COR-L47 (cell line): ENCODE measurements at places on chromosomes 2 and 18.

DNA sequence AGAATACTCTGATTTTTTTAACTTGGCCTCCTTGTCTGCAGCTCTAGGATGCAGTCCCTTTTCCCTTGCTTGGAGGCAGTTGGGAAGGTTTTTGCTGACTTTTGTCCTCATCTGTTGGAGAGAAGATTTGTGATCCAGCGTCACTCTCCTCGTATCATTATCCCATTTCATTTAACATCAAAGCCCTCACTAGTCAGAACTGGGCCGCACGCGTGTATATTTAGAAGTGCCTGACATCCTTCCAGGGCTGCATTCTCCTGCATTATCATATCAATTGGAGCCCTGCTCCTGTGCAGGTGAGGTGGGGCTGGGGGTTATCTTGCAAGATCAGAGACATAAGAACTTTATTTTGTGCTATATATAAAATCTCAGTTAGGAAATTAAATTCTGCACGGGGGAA, 435.1 kb upstream of the HS6ST1 start:
- no peak for DNase-seq

DNA sequence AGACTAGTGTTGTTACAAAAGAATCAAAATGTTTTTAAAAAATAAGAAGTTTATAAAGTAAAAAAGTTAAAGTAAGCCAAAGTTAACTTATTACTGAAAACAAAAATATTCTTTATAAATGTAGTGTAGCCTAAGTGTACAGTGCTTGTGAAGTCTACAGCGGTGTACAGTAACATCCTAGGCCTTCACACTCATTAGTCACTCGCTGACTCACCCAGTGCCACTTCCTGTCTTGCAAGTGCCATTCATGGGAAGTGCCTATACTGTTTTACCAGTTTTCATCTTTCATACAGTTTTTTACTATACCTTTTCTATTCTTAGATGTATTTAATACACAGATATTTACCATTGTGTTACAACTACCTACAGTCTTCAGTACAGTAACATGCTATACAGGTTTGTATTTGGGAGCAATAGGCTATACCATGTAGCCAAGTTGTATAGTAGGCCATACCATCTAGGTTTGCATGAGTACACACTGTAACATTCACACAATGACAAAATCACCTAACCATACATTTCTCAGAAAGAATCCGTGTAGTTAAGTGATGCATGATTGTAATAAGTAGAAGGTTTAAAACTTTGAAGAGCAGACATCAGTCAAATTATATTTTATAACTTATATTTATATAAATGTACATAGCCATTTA, 13.4 kb downstream of the SERPINB7 start:
- no peak for DNase-seq

DNA sequence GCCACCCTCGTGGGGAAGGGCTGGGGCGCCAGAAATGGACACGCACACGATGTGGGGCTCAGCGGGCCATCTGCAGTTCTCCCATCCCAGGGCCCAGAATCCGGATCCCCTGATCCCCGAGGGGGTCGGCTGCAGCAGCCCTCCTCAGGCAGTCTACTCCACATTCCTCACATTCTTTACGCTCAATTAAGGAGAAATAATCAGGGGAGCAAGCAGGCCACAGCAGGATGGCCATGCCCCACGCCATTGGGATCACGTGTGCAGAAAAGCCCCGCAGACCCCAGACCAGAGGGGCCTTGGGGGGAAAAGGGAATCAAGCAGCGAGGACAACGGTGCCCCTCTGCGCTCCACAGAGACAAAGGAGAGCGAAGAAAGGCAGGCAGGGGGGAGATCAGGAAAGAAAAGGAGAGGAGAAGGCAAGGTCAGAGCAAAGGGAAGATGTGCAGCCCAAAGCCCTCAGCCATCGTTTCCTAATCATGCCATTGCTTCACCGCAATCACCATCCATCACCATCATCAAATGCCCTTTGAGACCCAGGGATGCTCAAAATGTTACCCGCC, 17.5 kb upstream of the PKDCC start:
- DNase-seq: no peak

GRCh38 chr2:213306316-213306942, 22.2 kb downstream of the SPAG16 start:
- DNase-seq: no peak

GRCh38 chr2:55932843-55933242, 9.3 kb upstream of the EFEMP1 start:
- DNase-seq: no peak

- no peak for DNase-seq
Measured at GRCh38 chr2:240183006-240183874, 42.8 kb upstream of the OTOS start.

DNA sequence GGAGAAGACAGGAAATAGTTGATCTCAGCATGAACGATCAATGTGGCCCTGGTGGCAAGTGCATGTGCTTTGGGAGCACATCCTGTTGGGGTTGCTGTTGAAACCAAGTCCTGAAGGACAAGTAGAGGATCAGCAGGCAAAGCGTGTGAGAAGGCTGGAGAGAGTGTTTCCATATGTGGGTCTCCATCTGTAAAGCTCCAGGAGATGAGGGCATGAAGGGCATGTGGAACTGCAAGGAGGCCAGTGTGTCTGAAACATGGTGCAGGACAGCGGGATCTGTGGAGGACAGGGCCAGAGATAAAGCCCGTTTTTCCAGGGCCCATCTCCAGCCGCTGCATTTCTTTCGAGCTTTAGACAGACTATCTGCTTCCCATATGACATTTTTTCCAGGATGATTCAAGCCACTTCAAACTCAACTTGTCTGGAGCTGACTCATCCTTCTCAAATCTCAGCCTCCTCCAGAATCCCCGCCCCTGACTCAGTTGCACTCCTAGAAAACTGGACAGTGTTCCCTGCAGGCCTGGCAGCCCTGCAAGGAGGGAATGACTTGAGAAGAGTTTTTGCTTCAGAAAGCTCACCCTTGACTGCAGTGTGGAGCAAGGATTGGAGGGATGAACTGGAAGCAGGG, 226.1 kb downstream of the VAPA start:
- no peak for DNase-seq

DNA sequence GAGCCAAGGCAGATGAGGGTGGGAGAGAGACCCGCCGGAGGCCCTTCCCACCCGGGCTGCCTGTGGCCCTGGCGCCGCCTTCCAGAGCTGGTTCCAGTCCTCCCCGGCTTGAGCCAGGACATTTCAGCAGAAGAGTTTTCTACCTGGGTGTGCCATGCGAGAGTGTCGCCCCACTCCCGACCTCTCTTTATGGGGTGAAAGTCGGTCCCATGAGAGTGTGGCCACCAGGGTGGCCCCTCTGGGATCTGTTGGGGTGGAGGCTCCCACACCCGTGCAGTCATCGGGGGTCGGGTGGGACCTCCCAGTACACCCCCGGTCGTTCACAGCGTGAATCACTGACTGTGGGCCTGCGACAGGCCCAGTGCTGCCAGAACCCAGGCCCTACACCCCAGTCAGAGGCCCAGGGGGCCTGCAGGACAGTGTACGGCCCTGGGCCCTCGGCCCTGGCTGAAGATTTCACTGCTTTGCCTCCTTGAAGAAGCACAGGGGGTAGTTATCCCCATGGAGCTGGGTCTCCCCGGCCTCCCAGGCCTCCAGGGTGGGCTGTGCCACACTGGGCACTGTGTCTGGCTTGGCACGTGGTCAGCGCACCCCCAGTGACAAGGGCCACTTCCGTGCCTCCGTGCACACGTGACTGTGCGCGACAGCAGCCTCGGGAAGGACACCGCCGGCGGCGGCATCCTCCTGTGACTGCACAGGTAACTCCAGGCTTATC, 5.9 kb downstream of the NFATC1 start:
- DNase-seq: no peak

DNA sequence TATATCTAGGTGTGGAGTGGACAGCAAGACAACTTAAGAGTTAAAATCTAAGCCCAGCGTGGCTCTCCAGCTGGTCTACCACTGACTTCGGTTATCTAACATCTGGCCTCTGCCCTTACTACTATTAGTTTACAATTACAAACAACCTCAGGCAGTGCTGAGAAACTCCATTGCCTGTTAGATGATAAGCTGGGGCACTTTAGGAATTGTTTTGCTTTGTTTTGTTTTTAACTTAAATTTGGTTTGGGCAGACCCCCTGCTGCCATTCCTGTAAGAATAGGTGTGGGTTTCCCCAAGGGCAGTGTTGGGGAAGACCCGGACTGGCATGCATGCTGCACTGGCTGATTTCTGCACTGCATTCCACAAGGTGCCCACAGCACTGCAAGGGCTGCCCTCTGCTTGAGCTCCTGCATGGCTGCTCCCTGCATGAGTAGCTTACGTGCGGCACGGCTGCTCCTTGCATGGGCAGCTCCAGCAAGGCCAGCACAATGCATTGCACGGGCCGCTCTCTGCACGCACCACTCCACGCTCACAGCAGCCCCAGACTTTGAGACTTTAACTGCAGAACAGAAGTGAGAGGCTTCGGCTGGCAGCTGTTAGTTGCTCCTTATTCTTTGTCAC, 74.2 kb upstream of the SERTAD2 start:
- DNase-seq: no peak

DNA sequence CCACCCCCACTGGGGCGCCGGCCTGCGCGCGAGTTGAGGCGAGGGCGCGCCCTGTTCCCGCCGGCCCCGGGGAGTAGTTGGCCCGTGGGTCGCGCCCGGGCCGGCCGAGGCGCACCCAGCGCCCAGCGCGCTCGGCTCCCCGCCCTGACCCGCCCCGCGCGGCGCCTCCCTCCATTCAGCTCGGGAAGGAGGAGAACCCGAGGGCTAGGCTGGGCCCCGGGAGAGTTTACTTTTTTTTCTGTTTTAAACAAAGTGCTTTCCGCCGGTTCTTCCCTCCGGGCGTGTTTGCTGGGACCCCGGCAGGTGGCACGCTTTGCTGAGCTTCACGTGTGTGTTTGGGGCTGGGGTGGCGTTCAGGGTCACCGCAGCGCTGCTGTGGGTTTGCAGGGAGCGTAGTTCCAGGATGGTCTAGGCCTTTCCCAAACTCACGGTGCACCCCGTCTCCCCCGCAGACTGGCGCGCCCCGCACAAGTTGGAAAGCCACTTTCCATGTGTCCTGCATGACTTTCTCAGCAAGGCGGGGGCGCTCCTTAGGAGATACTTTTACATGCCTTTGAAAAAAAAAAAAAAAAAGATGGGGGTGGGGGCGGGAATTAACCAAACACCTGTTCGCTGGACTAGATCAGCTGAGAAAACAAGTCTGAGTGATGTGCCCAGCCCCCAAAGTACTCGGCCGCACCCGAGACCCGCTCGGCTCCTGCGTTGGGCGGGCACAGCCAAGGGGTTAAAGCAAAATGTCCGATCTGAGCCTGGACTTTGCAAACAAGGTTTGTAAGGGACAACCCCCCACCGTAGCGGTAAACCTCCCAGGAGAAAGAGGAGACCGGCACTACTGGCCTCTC, 825 bp downstream of the ITGA6 start:
- DNase-seq: peak; percentile 42

GRCh38 chr2:190789074-190790004, 91.3 kb upstream of the GLS start:
- DNase-seq: no peak

GRCh38 chr2:190840569-190841172, 40.0 kb upstream of the GLS start:
- no peak for DNase-seq

GRCh38 chr18:22342625-22343024, 75.1 kb downstream of the CTAGE1 start:
- DNase-seq: no peak

- no peak for DNase-seq
Measured at GRCh38 chr2:85734942-85735608, 18.7 kb upstream of the ATOH8 start.

- DNase-seq: no peak
Measured at GRCh38 chr2:27799646-27800010, 28.1 kb downstream of the MRPL33 start.

DNA sequence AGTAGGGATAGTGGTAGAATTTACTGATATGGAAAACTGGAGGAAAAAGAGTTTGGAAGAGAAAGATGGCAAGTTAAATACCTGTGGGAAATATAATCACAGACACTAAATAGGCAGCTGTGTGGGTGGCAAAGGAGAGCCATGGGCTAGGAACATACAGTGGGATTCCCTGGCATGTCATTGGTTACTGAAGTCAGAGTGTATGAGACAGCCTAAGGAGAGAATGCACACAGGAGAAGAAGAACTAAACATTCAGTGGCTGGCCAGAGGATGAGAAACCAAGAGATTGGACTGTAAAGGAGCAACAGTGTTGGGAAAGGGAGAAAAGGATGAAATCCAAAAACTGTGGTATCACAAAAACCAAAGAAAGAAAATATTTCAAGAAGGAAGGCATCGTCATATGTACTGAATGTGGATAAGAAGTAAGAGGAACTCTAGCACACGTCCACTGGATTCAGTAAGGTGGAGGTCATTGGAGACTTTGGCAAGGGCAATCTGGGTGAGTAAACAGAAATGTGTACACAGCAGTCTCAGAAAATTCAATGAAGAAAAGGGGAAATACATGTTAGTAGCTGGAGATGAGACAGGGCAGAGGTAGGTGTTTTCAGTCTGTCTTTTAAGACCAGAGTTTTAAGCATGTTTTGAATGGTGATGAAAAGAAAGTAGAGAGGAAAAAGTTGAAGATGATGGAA, 83.3 kb downstream of the SPIRE1 start:
- DNase-seq: no peak

- no peak for DNase-seq
Measured at GRCh38 chr18:70428439-70428838, 139.6 kb downstream of the SOCS6 start.

DNA sequence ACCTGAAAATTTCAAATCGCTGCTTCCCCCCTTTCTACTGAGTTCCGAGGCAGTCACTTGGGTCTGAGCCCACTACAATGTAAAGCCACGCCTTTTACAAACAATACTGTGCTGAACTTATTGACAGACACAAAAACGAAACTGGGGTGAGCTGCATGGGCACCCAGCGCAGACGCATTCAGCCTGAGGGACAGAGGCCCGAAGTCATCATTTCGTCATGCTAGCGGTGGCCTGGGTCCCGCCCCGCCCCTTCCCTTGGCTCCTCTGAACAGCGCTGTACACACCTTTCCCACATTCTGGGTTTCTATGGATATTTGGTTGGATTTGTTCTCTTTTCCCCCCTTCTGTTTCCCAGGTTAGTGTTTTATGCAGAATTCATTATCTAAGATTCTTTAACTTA, 71.7 kb downstream of the EIPR1 start:
- DNase-seq: peak; percentile 31

- no peak for DNase-seq
Measured at GRCh38 chr2:237171881-237172280, 86.2 kb downstream of the COPS8 start.

- DNase-seq: no peak
Measured at GRCh38 chr2:152097801-152098495, 896 bp downstream of the CACNB4 start.
